ENCODE measurements at places on chromosomes 12 and 14.

DNA sequence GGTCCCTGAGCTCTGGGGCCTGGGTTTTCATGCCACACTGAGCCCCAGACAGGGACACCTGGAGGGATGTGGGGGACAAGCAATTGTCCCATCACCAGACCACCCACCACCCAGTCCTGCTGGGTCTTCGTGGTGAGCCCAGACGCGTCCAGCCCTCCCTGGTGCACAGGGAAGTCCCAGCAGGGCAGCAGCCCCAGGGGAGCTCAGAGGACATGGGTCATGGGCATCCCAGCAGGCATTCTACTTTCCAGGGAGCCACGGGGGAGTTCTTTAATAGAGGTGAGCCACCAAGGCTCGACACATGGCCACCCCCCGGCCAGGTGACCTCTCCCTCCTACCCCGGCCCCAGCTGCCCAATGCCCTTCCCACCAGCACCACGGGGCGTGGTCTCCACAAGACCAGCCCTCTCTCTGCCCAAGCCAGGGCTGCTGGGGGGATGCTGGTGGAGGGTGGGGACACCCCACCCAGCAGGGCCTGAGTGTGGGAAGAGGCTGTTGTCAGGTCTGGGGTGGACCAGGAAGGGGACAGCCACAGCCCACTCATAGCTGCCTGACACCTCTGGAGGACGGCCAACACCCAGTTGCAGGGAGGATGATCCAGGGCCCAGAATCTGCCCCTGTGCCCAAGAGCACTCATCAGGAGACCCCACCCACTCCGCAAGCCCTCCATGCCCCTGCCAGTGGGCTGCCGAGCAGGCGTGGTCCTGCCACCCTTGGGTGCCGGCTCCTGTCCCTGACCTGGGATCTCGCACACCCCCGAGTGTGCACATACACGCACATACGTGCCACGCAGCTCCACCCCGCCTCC, 14.1 kb downstream of the AKT1 start:
- no peak for DNase-seq

DNA sequence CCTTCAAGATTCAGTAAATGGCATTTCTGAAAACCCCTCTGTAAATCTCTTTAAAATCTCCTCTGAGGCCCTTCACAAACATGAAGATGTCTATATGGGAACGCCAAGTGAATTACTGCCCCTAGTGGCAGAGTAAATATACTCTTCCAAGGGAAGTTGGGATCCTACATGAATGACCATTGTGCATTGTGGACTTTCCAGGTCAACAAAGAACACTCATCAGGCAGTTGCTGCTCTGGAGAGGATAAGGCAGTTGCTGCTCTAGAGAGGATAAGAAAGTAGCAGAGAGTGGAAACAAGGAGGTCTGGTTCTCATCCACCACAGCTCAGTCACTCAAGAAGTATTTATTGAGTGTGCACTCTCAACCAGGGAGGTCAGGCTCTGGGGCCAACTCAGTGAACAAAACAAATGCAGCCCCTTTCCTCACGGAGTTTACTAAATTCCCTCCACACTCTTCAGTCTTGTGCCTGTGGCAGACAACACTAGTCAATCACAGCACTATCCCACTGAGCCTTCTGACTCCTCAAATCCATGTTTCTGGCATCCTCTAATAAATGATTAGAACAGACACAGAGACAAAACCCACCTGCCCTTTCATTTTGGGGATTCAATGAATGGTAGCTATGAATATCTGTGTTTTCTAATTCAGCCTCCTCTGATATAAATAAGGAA, 52.9 kb downstream of the SVOP start:
- DNase-seq = no peak

DNA sequence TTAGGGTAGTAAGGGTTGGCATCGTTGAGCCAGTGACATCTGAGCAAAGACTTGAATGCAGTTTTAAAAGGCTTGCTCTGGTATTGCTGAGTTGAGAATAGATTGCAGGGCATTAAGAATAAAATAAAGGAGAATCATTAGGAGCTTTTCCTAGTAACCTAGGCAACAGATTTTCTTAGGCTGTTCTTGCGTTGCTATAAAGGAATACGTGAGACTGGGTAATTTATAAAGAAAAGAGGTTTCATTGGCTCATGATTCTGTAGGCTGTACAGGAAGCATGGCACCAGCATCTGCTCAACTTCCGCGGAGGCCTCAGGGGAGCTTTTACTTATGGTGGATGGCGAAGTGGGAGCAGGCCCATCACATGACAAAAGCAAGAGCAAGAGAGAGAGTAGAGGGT, 97.4 kb downstream of the RAD51B start:
- no peak for DNase-seq

GRCh38 chr14:32142341-32142740, 59.5 kb upstream of the RNU6-7 start:
- DNase-seq = no peak

- DNase-seq = no peak
Observed at GRCh38 chr12:53006810-53007309, 604 bp downstream of the EIF4B start.

- DNase-seq = no peak
Observed at GRCh38 chr12:71954861-71955260, 16.2 kb downstream of the TPH2 start.
